ENCODE measurements at places on chromosomes 1 and 21.
A peak's percentile ranks its signal among the peaks of the same experiment; 100 is the strongest.

- no peak for DNase-seq
These were observed 27.6 kb upstream of the CLDN14 start for GRCh38 chr21:36507397-36508018.

DNA sequence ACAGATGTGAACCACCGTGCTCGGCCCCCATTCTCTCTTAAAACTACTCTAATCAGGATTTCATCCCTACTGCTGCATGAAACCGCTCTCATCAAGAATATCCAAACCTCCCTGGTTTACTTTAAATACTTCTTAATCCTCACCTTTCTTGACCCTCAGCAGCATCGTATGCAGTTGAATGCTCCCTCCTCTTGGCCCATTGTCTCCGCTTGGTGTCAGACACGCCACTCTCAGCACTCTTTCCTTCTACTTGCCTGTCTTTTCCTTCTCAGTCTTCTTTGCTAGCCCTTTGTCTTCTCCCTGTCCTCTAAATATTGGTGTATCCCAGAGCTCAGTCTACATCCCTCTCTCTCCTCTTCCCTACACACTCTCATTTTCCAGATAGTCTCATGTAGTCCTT is 314.9 kb downstream of the MRPL39 start:
- DNase-seq = no peak

DNA sequence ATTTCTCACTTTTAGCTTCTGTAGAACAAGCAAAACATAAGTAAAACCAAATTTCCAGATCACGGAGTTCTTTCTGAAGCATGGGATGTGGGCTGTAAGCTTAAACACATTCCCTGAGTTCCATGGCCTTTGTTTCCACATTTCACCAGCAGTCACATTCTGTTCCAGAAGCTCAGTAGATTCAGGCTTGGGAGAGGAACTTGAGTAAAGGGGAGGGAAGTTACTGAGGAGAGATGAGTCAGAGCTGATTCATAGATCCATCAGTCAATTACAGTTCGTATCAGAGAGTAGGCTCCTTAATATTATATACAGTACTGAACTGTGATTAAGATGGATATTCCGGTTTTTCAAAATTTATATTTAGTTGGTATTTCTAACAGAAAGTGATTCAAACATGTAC is 614.3 kb downstream of the NCAM2 start:
- peak; percentile 10 for DNase-seq

- no peak for DNase-seq
These were observed 21.3 kb upstream of the LRRC3 start for GRCh38 chr21:44433791-44434567.

DNA sequence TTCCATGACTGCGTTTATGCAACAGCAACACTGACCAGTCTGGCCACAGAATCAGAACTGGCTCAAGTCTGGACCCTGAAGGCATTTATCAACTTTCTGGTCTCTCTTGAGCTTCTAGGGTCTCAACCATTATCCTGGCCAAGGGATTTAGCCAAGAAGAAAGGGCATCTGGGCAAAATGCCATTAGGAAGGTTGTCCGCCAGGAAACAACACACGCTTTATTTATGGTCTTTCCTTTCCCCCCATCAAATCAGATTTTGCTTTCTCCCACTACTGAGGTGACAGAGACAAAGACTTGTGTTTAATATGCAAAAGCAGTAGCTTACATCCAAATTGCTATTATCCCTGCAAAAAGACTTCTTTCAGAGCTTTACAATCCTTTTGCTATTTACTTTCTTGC is 81.6 kb upstream of the PPP2R5A start:
- no peak for DNase-seq

DNA sequence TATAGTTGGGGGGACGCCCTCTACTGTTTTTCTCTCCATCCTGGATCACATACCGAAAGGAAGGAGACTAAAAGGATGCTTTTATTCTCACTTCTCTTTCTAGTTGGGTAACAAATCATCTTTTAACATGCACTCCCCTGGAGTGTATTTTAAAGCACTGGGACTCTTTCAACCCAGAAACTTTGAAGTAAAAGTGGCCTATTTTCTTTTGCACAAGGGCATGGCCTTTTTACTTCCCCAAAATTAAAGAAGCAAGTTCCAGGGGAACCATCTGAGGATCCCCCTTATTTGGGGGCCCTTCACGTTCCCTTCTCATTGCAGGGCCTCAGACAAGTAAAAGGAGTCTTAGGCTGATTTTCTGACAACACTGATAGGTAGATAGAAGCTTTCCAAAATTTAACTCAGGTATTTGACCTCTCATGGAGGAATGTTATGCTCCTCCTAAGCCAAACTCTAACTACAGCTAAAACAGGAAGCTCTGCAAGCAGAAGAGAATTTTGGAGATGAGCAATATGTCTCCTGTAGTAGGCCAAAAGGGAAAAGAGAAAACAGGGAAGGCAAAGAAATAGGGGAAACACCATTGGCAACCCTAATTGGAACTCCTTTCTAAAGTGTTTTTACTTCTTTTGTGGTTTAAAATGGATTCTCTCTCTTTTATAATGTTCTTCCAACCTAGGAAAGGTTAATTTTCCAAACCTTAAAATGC is 8.9 kb upstream of the CD46 start:
- no peak for DNase-seq

GRCh38 chr1:15423355-15424077 is 13.8 kb downstream of the EFHD2 start:
- no peak for DNase-seq

GRCh38 chr1:226126824-226127569 is 59.5 kb downstream of the ACBD3 start:
- peak; percentile 59 for DNase-seq

- no peak for DNase-seq
These were observed 7.5 kb upstream of the DPH2 start for GRCh38 chr1:43962324-43962723.

DNA sequence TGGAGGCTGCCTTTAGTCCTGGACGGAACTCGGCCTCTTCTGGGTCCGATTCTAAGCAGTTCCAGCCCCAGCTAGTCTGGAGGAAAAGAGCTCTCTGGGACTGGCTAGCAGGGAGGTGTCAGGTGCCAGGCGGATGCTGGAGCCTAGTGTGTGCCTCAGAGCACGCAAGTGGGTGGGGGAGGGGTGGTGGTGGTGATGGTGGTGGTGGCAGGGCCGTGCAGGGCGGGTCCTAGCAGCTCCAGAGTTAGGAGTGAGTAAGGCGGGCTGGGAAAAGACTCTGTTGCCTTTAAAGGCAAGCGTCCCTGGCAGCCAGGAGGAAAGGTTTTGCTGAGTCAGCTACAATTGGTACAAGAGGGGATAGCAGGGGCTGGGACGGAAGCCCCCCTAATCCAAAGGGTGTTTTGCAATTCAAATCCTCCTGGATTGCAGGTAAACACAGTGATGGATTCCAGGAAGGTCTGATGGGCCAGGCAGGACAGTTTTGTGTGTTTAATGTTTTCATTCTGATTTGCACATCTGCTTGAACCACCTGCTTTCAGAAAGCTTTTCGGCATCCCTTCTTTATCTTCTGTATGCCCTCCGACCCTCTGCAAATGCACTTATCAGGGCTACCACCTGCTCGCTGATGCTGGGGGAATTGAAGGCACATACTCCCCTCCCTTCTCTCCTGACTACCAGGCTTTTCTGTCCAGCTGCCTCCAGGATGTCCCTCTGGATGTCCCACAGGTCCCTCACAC is 4.1 kb upstream of the SLC2A1 start:
- peak; percentile 74 for DNase-seq

All from umbilical cord (tissue), 2 donors.